ENCODE measurements at places on chromosomes 16 and 17.

GRCh38 chr17:44795421-44795820 is 34.7 kb downstream of the GJC1 start:
- DNase-seq = no peak

DNA sequence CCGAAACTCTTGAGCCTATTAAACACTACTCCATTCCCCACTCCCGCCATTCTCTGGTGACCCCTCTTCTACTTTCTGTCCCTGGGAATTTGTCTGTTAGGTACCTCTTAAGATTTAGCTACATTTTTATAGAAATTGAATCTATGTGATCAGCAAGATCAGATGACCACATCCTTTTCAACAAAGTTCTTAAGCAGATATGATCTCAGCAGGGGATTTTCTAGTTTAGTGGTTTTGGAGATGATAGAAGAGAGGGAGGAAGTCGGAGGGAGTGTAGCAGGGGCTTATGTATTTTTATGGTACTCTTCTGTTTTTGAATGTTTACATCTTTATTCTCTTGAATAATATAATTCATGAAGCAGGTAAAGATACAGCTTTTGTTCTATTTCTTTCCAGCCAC is 40.8 kb downstream of the RPA1 start:
- no peak for DNase-seq

DNA sequence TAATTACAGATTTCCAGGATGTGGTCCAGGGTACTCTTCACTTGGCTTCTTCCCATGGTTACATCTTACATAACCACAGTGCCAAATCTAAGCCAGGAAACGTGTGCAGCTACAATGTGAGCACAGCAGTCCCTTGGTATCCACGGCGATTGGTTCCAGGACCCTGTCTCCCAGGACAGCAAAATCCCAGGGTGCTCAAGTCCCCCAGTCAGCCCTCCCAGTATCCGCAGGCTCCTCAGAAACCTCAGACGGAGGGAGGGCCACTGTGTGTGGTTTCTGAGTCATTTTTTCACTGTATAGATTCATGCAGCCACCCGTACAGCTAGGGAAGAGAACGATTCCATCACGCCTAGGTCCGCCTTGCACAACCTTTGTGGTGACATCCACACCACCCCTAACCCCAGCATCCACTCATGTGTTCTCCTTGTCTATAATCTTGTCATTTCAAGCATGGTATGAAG is 11.1 kb upstream of the ATP2C2 start:
- no peak for DNase-seq

DNA sequence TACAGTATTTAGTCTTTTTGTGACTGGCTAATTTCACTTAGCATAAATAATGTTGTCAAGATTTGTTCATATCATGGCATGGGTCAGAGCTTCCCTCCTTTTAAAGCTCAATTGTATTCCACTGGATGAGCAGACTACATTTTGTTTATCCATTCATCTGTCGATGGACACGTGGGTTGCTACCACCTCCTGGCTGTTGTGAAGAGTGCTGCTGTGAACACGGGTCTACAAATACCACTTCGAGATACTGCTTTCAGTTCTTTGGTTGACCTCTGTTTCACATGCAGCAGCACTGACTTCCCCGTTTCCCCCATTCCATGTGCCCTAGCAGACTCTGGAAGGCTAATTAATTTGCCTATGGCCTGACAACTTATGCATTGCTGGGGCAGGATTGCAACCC is 285.4 kb downstream of the SHISA9 start:
- DNase-seq = no peak

GRCh38 chr16:9957433-9957832 is 224.8 kb downstream of the GRIN2A start:
- no peak for DNase-seq

Measured in NCI-H345 (cell line).